ENCODE measurements at places on chromosomes 16 and 17.

DNA sequence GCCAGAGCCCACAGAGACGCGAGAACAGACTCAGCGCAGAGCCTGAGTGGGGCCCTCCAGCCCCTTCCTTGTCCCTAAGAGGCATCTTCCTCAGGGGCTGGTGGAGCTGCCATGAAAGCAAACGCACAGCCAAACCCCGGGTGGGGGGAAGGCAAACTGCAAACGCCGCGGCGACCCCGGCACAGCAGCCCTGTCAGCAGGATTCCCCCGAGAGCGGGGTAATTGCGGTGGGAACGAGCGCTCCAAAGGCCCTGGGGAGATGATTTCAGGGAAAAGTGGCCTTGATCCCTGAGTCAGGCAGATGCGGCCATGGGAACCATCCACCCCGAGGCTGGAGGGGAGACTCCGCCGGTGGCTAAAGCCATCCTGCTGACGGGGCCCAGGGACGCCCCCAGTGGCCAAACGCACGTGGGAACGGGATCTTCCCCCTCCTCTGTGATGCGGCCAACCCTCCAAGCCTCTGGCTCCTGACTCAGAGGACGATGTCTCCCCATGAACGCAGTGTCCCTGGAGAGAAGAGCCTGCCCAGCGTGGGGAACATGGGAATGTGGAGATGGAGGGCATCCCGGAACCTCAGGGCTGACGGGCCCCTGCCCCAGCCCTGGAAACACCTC lies 25.1 kb downstream of the SLC7A5 start:
- DNase-seq: no peak

DNA sequence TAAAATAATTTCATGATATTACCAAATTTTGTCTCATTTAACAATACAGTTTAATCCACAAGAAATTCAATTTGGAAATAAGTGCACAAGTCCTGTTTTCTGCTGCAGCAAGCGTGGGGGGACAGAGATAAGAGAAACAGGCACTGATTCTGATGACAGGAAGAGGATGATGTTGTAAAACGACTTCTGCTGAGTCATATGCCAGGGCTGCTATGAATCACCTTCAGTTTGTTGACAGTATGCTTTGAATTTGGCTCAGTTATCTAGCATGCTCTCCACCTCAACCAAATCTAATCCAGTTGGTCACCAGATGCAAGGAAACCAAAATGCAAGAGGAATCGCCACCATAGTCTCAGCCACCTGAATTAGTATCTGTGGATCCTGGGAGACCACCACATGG lies 244.1 kb upstream of the MON1B start:
- no peak for DNase-seq

- no peak for DNase-seq
Observed at GRCh38 chr17:15485045-15485444, 17.6 kb upstream of the CDRT4 start.

GRCh38 chr17:6893382-6894205 lies 62.1 kb upstream of the TEKT1 start:
- DNase-seq: no peak

GRCh38 chr16:23700509-23700908 lies 12.5 kb downstream of the ERN2 start:
- DNase-seq: no peak

GRCh38 chr16:83623892-83624291 lies 183.9 kb upstream of the HSBP1 start:
- no peak for DNase-seq

DNA sequence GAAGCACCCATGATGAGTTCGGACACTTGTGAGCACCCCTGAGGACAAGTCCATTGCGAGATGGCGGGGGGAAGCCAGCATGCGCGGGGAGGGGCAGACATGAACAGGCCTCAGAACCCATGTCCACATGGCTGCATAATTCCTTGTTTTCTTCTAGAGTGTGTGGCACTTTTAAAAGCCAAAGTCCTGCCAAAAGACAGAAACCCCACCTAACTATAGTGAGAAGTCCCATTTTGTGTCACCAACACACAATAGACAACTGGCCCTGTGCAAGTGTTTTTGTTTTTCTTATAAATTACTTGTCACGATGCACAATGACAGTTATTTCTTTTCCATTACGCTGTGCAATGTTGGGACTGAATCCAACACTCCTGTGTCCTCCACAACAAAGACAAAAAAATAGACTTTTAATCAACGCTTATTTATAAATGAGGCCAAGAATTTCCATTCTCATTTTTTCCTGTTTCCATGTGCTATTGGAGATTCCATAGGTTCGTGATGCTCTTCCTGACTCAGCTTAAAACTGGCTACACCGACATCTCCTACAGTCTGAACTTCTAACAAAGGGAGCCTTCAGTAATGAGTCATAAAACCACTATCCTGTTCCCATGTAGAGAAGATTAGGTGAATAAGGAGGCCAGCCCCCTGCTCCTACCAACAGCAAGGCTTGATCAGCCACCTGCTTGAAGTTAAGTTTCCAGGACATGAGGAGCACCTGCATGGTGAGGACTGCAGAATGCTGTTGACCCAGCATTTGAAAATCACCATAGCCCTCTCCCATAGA lies 98.9 kb downstream of the ZNF423 start:
- no peak for DNase-seq

DNA sequence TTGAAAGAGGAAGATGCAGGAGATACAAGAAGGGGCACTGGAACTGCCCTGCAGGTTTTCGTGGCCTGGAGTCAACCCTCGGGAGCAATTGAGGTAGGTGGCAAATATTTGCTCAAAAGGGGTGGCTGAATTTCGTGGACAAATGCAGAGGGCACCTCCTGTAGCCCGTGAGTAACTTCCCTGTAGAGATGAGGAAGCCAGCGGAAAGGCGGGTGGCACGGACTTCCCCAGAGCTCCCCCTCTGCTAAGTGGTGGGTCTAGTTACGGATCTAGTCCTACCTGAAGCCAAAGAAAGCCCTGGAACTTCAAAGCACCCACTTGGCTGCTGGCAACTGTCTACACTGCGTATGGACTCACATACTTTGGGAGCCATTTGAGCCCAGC lies 1.0 kb upstream of the ATP2C2 start:
- no peak for DNase-seq

DNA sequence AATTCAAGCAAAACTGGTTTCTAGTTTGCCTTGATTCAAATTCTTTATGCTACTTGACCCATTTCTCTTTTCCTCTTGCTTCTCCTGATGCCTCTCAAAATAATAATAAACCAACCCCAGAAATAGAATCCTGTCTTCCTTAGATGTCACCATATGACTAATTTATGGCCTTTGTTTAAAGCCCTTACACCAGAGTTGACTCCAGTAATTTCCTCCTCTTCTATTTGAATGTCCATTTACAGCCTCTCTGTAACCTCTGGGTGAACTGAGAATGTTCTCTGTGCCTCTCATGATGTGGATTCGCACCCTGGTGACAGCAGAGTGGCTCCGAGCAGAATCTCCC lies 31.5 kb downstream of the ZFHX3 start:
- peak; percentile 80 for DNase-seq

DNA sequence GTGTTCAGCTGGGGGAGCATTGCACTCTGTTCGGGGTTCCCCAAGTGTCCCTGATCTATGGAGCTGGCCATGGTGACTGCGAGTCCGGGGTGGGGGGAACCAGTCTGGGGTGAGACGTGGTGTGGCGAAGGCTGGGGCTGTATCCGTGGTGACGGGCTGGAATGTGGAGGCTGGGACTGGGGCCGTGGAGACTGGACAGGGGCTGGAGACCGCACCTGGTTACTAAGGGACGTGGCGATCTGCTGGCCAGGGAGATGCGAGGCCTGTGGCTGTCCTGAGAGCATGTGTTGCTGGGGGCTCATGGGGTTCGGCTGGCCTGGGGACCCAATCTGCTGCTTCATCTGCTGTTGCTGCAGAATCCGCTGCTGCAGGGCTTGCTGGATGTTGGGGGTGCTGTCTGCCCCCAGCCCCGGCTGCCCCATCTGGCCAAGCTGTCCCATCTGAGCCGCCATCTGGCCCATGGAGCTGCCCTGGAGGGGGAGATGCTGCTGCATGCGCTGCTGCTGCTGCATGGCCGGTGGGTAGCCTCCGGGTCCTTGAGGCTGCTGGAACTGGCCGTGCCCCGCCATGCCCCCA lies 10.6 kb upstream of the TRAP1 start:
- DNase-seq: no peak

GRCh38 chr17:43556292-43556691 lies 10.2 kb upstream of the ETV4 start:
- peak; percentile 91 for DNase-seq

GRCh38 chr17:47276444-47276843 lies 22.8 kb downstream of the ITGB3 start:
- DNase-seq: no peak

GRCh38 chr16:21033704-21034103 lies 116.9 kb downstream of the DNAH3 start:
- no peak for DNase-seq

- no peak for DNase-seq
Observed at GRCh38 chr17:4175921-4176807, 33.2 kb downstream of the CYB5D2 start.

GRCh38 chr17:68594552-68594951 lies 6.6 kb downstream of the FAM20A start:
- no peak for DNase-seq

DNA sequence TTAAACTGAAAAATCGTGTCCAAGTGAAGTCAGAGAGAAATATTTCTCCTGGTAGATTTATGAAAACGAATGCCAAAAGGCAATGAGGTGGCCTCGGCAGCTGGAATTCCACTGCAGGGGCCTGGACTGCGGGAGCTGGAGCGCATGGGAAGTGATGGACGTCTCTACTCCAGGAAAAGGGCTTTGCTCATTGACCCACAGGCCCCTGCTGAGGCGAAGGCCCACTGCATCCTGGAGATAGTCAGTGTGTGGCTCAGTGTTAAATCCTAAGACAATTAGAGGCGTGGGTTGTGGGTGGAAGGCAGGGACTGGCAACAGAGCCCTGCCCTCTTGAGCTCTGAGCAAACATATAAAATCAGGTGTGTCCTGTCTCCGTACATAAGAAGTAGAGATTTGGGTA lies 191.4 kb downstream of the SLC39A11 start:
- DNase-seq: no peak

DNA sequence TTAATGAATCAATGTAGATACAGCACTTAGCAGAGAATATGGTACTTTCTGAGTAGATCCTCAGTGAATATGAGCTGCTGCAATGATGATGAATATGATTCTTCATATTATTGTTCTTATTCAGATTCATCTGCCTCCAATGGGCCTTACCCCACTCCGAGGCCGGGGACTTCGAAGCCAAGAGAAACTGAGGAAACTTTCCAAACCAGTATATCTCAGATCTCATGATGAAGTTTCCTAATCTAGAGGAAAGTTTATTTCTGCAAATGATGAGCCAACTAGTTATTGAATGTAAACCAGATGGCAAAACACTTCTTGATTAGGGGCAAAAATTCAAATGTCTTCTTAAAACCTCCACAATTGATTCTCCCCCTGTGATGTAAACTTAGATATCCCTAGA lies 23.3 kb downstream of the LYRM1 start:
- no peak for DNase-seq

- DNase-seq: no peak
Observed at GRCh38 chr16:54720259-54720658, 210.4 kb upstream of the IRX5 start.

DNA sequence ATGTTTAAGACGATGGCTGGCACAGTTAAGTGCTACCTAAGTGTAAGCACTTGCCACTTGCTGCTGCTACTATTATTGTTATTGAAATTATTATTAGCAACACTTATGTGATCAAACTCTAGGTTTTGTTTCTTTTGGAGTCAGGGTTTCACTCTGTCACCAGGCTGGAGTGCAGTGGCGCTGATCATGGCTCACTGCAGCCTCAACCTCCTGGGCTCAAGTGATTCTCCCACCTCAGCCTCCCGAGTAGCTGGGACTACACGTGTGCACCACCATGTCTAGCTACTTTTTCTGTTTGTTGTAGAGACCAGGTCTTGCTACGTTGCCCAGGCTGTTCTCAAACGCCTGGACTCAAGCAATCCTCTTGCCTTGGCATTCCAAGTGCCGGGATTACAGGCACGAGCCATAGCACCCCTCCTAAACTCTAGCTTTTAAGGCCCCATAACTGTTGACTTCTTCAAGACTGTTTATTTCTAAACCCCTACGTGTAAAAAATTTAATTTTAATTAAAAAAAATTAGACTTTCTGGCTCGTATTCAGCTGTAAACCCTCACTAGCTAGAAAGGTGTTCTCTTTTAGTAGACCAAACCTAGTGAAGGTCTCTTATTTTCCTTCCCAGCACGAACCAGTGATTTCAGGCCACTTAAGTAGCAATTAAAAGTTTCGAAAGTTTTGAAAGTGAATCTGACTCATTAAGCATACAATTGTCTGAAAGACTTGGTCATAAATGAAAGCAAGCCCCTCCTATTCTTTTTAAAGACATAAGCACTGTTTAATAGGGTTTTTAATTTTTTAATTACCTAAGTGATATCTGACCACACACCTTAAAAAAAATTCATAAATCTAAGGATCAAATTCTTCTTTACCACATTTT lies 11.7 kb upstream of the SCNN1B start:
- peak; percentile 73 for DNase-seq

- DNase-seq: no peak
Observed at GRCh38 chr17:8148560-8148959, 3.6 kb downstream of the PER1 start.

DNA sequence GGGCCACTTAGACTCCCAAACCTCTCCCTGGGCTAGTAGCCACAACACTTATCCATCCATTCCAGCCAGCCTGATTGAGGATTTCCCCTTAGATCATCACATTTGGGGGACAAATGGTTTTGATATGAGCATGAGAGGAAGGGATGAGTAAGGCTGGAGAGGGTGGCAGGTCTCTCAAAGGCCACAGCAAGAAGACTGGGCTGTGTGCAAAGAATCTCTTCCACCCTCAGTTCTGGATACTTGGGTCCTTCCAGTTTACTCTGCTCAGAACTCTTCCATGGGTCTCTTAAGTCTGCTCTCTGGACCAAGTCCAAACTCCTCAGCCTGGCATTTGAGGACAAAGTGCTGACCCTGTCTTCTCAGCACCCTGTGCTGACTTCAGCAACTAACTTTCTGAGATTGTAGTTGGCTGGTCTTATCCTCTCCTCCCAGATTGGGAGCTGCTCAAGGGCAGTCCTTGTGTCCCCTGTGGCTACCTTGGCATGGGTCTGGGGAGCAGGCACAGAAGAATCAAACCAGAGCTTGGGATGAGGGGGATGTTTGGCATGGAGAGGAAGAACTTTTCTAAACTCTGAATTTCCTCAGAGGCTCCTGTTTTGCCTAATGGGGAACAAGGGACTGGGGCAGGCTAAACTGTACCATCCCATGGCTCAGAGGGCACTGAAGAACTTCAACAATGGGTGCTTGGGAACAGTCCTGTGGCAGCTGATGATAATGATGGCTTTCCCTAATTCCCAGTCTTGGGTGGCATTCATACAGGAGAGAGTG lies 3.1 kb upstream of the NFATC3 start:
- DNase-seq: no peak
